ENCODE measurements at places on chromosomes 1 and 21.

DNA sequence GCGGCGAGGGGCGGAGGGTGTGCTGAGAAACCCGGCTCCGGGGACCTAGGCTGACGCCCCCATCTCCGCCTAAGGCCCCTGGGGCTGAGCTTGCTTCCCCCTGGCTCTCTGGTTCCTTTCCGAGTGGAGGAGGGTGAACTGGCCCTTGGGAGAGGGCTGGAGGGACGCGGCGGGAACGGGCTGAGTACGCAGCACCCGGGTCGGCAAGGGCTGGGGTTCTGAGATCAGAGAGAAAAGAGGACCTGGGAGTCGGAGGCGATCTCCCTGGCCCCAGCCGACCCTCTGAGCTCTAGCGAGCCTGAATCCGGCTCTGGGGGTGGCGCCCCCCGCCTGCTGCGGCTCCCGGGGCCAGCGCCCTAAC is 270.8 kb downstream of the FOXD2 start:
- no peak for DNase-seq

GRCh38 chr1:228176461-228177182 is 11.0 kb downstream of the IBA57 start:
- DNase-seq = no peak

- no peak for DNase-seq
Observed at GRCh38 chr1:8092657-8093056, 66.5 kb upstream of the ERRFI1 start.

GRCh38 chr1:228440761-228441500 is 24.3 kb upstream of the TRIM17 start:
- no peak for DNase-seq

DNA sequence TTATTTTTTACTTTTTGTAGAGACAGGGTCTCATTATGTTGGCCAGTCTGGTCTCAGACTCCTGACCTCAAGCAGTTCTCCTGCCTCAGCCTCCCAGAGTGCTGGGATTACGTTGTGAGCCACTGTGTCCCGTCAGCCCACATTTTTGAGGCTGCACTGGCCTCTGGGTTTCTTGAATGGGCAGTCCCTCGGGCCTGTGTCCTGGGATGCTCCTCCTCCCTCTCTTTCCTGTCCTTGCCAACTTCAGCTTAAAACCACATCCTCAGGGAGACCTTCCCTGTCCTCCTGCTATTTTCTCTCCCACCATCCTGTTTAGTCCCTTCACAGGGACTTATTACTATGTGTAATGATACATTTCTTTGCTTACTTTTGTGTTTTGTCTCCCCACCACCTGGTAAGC is 31.4 kb upstream of the LYST start:
- DNase-seq = no peak

GRCh38 chr1:203451836-203452784 is 23.5 kb upstream of the PRELP start:
- no peak for DNase-seq

- DNase-seq = no peak
Observed at GRCh38 chr1:54132495-54132894, 20.3 kb downstream of the CDCP2 start.

DNA sequence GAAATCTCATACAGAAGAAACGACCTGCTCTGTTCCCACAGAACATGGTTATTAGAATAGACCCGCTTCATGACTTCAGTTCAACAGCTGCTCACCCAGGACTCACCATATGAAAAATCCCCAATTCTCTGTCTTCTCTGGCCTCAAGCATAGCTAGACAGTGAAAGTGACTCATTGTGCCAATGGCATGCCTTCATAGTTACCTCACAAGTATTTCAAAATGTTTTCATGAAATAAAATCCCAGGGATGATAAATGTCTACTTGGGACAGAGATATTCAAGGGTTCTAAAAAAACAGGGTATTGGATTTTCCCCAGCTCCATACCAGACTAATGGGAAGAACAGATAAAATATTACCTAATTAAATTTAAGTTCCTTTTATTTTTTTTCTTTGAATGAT is 82.3 kb downstream of the NOTCH2 start:
- no peak for DNase-seq

GRCh38 chr1:113201560-113201959 is 128.6 kb downstream of the LRIG2 start:
- DNase-seq = no peak

DNA sequence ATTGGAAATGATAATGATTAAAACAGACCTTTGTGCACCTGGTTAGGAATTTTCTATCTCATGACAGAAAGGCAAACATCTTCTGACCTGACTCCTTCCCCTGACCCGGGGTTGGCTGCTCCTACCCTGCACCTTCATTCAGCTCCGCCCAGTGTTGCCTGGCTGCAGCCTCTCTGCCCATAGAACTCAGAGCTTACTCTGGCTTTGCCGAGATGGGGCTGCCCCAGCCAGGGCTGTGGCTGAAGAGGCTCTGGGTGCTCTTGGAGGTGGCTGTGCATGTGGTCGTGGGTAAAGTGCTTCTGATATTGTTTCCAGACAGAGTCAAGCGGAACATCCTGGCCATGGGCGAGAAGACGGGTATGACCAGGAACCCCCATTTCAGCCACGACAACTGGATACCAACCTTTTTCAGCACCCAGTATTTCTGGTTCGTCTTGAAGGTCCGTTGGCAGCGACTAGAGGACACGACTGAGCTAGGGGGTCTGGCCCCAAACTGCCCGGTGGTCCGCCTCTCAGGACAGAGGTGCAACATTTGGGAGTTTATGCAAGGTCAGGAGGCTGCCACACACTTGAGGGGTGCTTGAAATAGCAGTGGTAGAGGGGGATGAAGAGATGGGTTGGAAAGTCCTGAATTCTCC is at the start of gene DIO1:
Gene DIO1 (plus strand): TSS at position 189 of the 638 bp plus-strand sequence. CDS start 24 bp downstream, at position 213.
- no peak for DNase-seq

- DNase-seq = no peak
Observed at GRCh38 chr1:34378968-34379856, 202.5 kb downstream of the C1orf94 start.

- no peak for DNase-seq
Observed at GRCh38 chr1:17689011-17689410, 66.1 kb upstream of the ACTL8 start.

- DNase-seq = no peak
Observed at GRCh38 chr1:177959811-177960515, 9.9 kb downstream of the SEC16B start.

GRCh38 chr1:162951553-162952315 is 90.8 kb upstream of the CCDC190 start:
- no peak for DNase-seq

GRCh38 chr1:153560771-153561465 is 4.7 kb downstream of the S100A2 start:
- no peak for DNase-seq

GRCh38 chr1:152747831-152748230 is 10.0 kb upstream of the KPRP start:
- no peak for DNase-seq

DNA sequence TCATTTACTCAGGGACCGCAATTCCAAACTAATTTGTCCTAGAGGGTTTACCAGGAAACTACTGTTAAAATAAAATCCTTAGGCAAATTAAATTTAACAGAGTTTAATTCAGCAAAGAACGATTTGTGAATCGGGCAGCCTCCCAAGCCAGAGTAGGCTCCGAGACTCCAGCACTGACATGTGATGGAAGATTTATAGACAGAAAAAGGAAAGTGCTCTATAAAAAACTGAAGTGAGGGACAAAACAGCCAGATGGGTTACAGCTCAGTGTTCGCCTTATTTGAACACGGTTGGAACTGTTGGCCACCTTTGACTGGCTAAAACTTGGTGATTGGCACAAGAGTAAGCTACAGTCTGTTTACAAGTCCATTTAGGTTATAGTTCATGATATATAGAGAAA is 35.2 kb upstream of the RCSD1 start:
- no peak for DNase-seq

DNA sequence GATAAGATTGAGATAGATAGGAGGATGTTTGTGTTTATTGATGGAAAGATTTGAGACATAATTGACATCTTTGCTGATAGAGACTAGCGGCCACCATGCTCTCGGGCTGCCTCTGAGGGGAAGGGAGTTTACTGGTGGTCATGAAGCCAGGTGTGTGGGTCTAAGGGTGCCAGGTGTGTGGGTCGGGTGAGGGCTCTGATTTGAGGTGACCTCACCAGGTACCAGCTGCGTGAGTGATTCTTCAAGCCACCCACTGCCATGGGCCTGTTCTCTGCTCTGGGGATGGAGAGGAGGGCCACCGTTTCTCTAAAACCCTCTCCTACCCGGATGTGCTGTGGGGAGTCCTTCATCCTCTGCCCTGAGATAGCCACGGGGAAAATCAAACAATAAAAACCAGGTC is 3.2 kb downstream of the UBASH3A start:
- DNase-seq = peak; percentile 32

DNA sequence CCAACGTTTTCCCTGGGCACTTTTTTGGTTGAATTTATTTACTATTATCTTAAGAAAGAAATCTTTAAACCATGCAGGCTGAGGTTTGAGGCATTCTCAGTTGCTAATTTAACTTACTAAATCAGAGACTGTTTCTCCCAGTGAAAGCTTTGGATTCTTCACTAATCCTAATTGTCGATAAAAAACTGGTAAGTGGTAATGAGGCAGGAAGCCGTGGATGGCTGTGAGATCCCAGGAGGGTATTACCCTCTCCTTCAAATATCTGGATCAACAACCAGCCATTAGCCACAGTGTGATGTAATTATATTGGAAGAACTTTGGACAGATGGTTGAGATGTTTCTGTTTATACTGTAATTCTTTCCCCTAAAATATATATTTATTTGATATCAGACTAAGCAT is 485.0 kb downstream of the DISC1 start:
- no peak for DNase-seq

DNA sequence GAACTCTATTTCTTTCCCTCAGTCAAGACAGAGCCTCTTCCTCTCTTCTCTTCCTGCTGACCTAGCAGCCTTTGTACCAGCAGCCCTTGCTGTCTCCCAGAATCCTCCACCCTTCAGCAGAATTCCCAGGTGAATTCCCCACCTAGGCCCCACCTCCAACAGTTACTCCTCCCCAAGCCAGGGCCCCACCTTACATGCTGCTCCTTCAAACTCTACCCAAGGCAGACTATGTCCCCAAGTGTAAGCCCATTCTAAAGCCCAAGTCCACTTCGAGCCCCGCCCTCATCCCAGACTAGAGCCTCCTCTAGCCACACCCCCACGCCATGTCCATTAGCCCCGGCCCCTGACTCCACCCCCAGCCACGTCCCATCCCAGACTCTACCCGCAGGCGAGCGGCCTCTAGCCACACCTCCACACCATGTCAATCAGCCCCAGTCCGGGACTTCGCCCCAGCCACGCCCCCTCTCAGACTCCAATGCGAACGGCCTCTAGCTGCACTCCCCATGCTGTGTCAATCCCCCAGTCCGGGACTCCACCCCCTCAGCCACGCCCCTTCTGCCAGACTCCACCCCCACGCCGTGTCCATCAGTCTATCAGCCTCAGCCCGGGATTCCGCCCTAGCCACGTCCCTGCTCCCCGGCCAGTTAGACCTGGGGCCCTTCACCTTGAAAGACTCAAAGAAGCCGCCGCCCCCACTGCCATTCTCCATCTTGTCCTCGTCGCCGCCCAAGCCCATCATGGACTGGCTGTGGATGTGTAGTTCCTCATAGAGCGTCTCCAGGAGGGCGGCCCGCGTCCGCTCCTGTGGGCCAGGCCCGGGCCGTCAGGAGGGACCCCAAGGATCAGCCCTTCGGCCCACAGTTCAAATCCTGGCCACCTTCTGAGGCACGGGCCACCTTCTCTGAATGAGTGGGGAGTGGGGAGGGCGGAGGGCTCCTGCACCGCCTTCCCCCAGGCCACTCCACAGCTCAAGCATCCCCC is 61.3 kb downstream of the RAP1GAP start:
- peak; percentile 20 for DNase-seq

GRCh38 chr1:209207126-209207700 is 376.3 kb upstream of the CAMK1G start:
- DNase-seq = no peak

DNA sequence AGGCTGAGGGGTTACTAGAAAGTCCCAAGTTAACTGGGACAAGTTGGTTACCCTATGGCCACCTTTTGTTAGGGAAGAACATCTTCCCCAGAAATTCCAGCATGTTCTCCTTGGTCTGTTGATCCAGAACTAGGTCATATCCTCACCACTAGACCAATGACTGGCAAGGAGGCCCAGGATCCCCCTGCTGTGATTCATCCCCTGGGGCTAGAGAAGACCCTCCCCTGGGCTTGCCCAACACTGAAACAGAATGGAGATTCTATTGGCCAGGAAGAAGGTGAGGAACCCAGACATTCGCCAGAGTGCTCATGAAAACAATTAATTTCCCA is 90.1 kb upstream of the SIM2 start:
- DNase-seq = no peak

DNA sequence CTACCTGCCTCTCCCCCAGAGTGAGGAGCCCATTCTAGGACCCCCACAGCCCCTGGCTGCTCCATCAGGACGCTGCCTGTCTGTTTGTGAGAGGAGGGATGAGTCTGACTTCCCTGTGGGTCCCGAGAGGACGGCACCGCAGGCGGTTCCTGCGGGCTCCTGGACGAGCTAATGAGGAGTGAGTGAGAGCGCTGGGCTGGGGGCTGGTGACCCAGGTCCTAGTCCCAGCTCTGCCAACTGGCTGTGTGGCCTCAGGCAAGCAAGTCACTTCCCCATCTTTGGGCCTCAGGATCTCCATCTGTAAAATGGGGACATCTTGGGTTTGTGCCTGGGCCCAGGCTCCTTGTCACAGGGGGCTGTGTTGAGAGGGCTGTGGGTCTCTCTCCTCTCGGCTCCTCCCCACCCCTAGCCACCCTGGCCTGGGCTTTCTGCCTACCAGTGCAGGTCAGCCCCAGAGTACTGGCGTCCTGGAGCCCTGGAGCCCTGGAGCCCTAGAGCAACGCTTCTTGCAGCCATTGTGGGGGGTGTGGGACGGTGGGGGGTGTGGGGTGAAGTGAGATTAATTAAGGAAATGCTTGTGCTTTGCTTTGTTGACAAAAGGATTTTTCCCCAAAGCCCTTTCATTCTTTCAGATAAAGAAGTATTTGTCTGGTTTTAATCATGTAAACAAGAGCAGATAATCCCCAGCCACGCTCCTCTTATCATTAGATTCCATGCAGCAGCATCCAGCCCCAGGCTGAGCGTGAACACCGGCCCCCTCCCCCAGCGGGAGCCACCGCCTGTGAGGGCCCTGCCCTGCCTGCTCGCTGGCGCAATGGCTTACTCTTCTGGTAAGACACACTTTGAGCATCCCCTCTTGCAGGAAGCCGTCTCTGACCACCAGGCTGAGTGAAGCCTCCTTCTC is 26.8 kb downstream of the SLC1A7 start:
- DNase-seq = no peak

- DNase-seq = no peak
Observed at GRCh38 chr1:172530000-172530399, 3.0 kb upstream of the SUCO start.

DNA sequence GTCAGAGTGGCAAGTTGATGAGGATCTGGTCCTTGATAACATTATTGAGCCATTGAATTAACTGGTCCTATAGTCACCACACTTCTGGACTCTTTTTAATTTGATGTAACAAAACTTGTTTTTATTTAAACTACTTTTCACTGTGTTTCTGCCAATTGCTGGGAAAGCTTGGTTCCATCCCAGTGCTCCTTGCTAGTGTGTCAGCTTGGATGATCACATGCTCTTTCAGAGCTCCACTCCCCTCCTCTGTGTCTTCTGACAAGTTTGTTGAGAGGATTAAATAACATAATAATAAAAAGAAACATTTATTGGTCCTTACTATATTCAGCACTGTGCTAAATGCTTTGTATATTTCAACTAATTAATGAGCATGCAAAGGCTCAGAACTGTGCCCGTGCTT is 448.5 kb upstream of the B3GALT2 start:
- DNase-seq = no peak

GRCh38 chr1:27915082-27915575 is 19.7 kb upstream of the SMPDL3B start:
- no peak for DNase-seq

- DNase-seq = no peak
Observed at GRCh38 chr1:101278845-101279244, 42.0 kb downstream of the S1PR1 start.

Measured in natural killer cell (primary cell).